ENCODE measurements at places on chromosomes 11 and 22. TPM values are rescaled to one million over a fixed set of nuclear protein-coding genes. Genes with fewer than 3 reads are reported as not detected.

The MAPK11 gene
- total RNA-seq = 29.4 TPM

The UCP3 gene
- 1.3 TPM for total RNA-seq

The OR51B6 gene
- not detected for total RNA-seq

The HBE1 gene
- not detected for total RNA-seq

The THY1 gene
- total RNA-seq = 0.75 TPM

The MLC1 gene
- not detected for total RNA-seq

The PLEKHA7 gene
- total RNA-seq = 3.8 TPM

The SCGB1A1 gene
- total RNA-seq = not detected

The OR5AK2 gene
- not detected for total RNA-seq

The CLCF1 gene
- total RNA-seq = 5.8 TPM

The DDIAS gene
- total RNA-seq = 9.2 TPM

The EFCAB6 gene
- 0.32 TPM for total RNA-seq

The RHOG gene
- 69.0 TPM for total RNA-seq

The FOXRED2 gene
- total RNA-seq = 14.0 TPM

The CRYBA4 gene
- not detected for total RNA-seq

The UPB1 gene
- 0.30 TPM for total RNA-seq

The SCN4B gene
- 0.13 TPM for total RNA-seq

The LIF gene
- total RNA-seq = 0.35 TPM

The MS4A14 gene
- not detected for total RNA-seq

The NAP1L4 gene
- total RNA-seq = 177 TPM

The DDI1 gene
- total RNA-seq = not detected

The BCO2 gene
- total RNA-seq = 1.9 TPM

The KRTAP5-7 gene
- not detected for total RNA-seq

The LRRC56 gene
- 0.90 TPM for total RNA-seq

The SLC17A6 gene
- not detected for total RNA-seq

The PANX2 gene
- 5.1 TPM for total RNA-seq

The ZDHHC8 gene
- 128 TPM for total RNA-seq
